ENCODE measurements at places on chromosomes 3 and 15. TPM values are rescaled to one million over a fixed set of nuclear protein-coding genes. Genes with fewer than 3 reads are reported as not detected.

The EMC7 gene
- 101 TPM for polyA plus RNA-seq

The CSTA gene
- polyA plus RNA-seq = 649 TPM

GRCh38 chr15:45089712-45090373 is 24.1 kb downstream of the DUOX2 start:
- H3K4me1 ChIP-seq = no peaks in the 10 kb centered on the region
- no peak for DNase-seq
- H3K36me3 ChIP-seq = no peaks in the 10 kb centered on the region
- no peak overlapping the region for H3K4me3 ChIP-seq
- peaks cover 10% of the 10 kb centered on the region for H3K27me3 ChIP-seq

The MYL3 gene
- polyA plus RNA-seq = not detected

DNA sequence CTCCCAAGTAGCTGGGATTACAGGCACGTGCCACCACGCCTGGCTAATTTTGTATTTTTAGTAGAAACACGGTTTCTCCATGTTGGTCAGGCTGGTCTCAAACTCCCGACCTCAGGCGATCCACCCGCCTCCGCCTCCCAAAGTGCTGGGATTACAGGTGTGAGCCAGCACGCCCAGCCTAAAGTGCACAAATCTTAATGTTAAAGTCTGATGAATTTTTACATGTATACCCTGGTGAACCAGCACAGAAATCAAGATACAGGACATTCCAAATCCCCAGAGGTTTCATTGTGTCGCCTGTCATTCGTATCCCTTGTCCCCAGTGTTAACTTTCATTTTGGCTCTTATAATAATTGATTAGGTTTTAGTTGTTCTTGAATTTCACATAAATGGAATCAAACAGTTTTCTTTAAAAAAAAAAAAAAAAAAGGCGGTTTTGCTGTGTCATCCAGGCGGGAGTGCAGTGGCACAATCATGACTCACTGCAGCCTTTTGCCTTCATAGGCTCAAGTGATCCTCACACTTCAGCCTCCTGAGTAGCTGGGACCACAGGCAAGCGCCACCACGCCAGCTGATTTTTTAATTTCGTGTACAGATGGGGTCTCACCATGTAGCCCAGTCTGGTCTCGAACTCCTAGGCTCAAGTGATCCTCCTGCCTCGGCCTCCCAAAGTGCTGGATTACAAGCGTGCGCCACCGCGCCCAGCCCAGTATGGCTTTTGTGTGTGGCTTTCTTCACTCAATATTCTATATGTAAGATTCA is 1.5 kb upstream of the TM4SF19 start:
- no peak for DNase-seq
- H3K36me3 ChIP-seq = no peaks in the 10 kb centered on the region
- H3K4me3 ChIP-seq = no peak overlapping the region
- no peaks in the 10 kb centered on the region for H3K27me3 ChIP-seq

The MKRN2OS gene
- polyA plus RNA-seq = 4.0 TPM
